NCI-H2171 (cell line): ENCODE measurements at places on chromosomes 2 and 18.

DNA sequence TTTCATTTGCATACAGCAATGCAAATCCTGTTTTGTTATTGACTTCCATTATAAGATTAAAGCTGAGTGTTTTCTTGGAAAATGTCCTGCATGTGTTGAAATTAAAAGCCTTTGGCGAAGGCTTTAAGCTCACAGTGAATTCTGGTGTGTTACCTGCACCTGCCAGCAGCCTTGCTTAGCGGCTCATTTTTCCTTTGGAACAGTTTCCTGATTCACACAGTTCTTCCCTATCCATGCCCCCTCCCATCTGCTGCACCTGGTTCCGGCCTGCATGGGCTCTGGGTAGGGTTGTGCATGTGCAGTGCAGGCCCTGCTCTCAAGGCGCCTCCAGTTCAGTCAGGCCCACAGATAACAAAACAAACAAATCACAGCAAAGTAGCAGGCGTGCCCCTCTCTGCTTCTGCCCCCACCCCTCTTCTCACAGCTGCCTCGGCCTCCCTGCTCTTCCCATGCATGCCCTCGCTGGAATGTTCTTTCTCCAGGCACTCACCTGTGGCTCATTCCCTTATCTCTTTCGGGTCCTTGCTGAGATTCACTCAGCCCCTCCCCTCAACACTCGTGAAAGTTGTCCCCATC lies 15.8 kb downstream of the MTCL1 start:
- no peak for DNase-seq

- DNase-seq: no peak
These were observed 163.4 kb downstream of the UBE2E3 start for GRCh38 chr2:181143790-181144300.

GRCh38 chr2:45432406-45432805 lies 178.7 kb downstream of the SRBD1 start:
- DNase-seq: no peak

GRCh38 chr2:7886666-7887065 lies 795.2 kb upstream of the ID2 start:
- DNase-seq: no peak

GRCh38 chr2:9228088-9228751 lies 21.6 kb downstream of the ASAP2 start:
- DNase-seq: no peak

GRCh38 chr18:69109686-69110085 lies 291.0 kb upstream of the DOK6 start:
- DNase-seq: no peak

- DNase-seq: no peak
These were observed 61.3 kb downstream of the DDX18 start for GRCh38 chr2:117875786-117876185.

DNA sequence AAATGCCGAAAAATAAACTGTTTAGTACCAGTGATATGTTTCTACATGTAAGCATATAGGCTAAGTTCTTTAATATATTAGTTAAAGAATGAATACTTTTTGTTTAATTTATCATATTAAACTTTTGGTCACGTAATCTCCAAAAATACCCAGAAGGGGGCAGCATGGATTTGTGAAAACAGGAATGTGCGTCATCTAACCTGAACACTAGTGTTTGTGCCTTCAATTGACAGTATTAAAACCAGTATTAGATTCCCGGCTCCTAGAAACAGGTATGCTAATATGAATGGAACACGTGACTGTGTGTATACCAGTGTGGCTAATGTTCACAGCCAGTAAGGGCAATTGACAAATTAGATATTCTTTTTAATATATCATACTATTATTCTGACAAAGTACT lies 51.8 kb downstream of the WDR7 start:
- DNase-seq: peak; percentile 8

DNA sequence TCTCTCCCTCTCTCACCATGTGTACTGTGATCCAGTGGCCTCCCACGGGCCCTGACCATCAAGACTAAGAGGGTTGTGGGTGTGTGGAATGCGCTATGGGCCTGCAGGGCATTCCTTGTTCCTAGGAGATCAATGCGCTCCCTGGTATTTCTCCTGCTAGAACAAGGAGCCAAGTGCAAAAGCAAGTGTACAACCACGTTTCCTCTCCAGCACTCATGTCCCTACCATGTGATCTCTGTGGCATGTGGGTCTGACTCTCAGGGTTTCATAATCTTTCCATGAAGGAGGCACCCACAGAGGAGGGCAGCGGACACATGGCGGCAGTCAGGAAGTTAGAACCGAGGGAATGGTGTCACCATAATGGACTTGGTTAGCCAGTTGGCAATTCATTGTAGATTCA lies 91.4 kb downstream of the MAPK4 start:
- DNase-seq: no peak

GRCh38 chr18:51195451-51196117 lies 1.9 kb downstream of the MEX3C start:
- DNase-seq: peak; percentile 73

GRCh38 chr2:170258382-170258781 lies 80.4 kb downstream of the MYO3B start:
- no peak for DNase-seq

GRCh38 chr2:168160897-168161296 lies 86.5 kb downstream of the STK39 start:
- DNase-seq: no peak

DNA sequence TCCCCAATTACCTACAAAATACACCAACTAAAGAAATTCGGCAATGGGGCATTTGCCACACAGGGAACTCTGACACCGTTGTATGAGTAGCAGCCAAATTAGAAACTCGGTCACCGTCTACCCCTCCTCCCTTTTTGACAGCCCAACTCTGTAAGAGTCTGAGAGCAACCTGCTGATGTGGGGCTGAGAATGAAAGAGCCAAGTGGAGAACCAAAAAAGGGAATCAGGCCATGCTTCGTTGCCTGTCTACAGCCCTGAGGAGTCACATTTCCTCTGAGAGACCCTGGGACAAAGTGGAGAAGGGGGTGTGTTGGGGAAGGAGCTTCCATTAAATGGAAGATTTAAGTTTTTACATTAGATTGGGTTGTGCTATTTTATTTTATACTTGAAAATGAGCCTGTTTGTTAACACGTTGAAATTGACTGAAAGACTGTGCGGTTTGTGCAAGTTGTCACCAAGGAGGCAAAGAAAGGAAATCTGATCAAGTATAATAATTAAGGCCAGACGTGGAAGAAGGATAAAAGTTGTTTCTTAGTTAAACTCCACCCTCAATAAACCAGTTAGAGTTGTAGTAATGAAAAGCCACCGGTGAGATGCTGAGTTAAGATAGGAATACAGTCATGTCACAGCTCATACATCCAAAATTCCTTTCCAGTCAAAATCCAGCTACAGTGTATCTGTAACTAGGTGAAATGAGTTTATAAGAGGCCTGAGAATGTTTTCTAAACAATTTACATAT lies 131.7 kb upstream of the CREB1 start:
- DNase-seq: no peak

DNA sequence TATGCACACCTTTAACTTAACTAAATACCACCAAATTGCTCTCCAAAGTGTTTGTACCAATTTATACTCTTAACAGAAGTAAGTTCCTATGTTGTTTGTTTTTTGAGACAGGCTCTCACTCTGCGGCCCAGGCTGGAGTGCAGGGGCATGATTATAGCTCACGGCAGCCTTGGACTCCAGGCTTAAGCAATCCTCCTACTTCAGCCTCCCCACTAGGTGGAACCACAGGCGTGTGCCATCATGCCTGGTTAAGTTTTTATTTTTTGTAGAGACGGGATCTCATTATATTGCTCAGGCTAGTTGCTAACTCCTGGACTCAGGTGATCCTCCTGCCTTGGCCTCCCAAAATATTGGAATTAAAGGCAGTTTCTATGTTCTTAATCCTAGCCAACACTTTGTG lies 13.1 kb upstream of the NAB1 start:
- no peak for DNase-seq

DNA sequence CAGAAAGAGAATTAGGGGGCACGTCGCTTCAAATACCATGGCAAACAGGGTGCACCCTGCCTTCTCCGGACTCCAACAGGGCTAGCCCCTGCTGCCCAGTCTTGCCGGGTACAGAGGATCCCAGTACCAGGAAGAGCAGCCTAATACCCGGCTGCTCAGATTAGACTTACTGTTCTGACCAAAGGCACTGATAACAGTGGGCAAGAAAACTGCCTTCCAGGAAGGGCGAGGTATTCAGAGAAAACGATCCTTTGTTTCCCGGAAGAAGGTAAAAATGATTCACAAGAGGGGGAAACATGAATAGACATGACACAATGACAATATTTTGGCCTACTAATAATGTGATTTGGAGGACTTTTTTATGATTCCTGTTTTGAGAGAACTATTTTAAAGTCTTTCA lies 99.9 kb downstream of the SS18 start:
- DNase-seq: no peak

GRCh38 chr2:893311-893710 lies 57.3 kb upstream of the SNTG2 start:
- no peak for DNase-seq
